CD8-positive, alpha-beta memory T cell (primary cell): ENCODE measurements at places on chromosomes 3 and 15. TPM values are rescaled to one million over a fixed set of nuclear protein-coding genes. Genes with fewer than 3 reads are reported as not detected.

Gene IMPG2
- not detected for polyA plus RNA-seq

- no peaks in the 10 kb centered on the region for H3K27me3 ChIP-seq
- H3K36me3 ChIP-seq: no peaks in the 10 kb centered on the region
- no peak overlapping the region for H3K27ac ChIP-seq
Measured at GRCh38 chr3:105304487-105304886, 62.2 kb upstream of the ALCAM start.

- peaks cover 8% of the 10 kb centered on the region for H3K27me3 ChIP-seq
- H3K27ac ChIP-seq: no peak overlapping the region
- DNase-seq: no peak
- no peaks in the 10 kb centered on the region for H3K4me1 ChIP-seq
Measured at GRCh38 chr3:122023335-122023910, 1.4 kb upstream of the ILDR1 start.

- no peak for DNase-seq
- H3K4me1 ChIP-seq: peaks cover 14% of the 10 kb centered on the region
- no peaks in the 10 kb centered on the region for H3K36me3 ChIP-seq
- H3K4me3 ChIP-seq: no peak overlapping the region
- H3K27me3 ChIP-seq: peaks cover 5% of the 10 kb centered on the region
Measured at GRCh38 chr15:90667073-90667754, 49.9 kb upstream of the BLM start.

- no peaks in the 10 kb centered on the region for H3K36me3 ChIP-seq
- H3K4me3 ChIP-seq: no peak overlapping the region
- H3K27ac ChIP-seq: no peak overlapping the region
- DNase-seq: no peak
- H3K27me3 ChIP-seq: no peaks in the 10 kb centered on the region
- no peaks in the 10 kb centered on the region for H3K4me1 ChIP-seq
Measured at GRCh38 chr3:70096376-70097066, 97.0 kb downstream of the SAMMSON start.

Gene OR5K2
- not detected for polyA plus RNA-seq

Gene SEMA6D
- not detected for polyA plus RNA-seq

DNA sequence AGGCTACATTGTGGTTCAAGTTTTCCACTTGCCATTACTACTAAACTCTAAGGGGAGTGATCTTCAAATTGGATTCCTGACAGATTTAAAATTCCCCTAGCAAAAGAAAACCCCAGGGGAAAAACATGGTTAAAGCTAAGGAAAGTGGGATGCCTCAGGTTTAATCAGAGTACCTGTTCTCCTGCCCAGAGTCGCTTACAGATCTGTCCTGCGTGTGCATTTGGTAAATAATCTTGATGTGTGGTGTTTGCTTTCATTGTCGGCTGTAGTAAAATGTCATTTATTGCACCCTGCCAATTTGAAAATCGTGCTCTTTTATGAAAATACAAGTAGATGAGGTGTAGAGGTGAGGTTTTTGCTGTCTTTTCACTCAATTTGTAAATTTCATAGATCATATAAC, 323.4 kb downstream of the PTPRG start:
- H3K27me3 ChIP-seq: no peaks in the 10 kb centered on the region
- no peak overlapping the region for H3K4me3 ChIP-seq
- no peak overlapping the region for H3K27ac ChIP-seq

- no peaks in the 10 kb centered on the region for H3K27me3 ChIP-seq
- peak overlapping the region; percentile 95 for H3K27ac ChIP-seq
- H3K4me1 ChIP-seq: peaks cover 18% of the 10 kb centered on the region
- no peaks in the 10 kb centered on the region for H3K36me3 ChIP-seq
- DNase-seq: no peak
Measured at GRCh38 chr3:150764566-150764965, 1.6 kb upstream of the SIAH2 start.

Gene CACNA2D3
- not detected for polyA plus RNA-seq

DNA sequence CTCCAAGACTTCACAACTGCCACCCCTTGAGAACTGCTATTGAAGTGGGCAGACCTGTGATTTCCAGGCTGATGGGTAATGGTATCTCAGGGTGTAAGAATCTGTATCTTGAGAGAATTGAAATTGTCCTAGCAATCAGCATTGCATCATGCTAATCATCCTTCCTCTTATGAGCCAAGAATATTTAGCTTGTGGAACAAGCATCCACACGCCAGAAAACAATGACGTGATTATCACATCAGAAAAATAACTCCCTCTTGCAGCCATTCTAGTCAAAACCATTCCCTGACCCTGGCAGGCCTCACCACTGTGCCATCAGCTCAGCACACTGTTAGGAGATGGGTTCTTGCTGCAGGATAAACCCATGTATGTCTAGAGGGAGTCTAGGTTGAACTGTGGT, 6.7 kb downstream of the BCL2L10 start:
- no peak overlapping the region for H3K4me3 ChIP-seq
- DNase-seq: no peak
- H3K4me1 ChIP-seq: no peaks in the 10 kb centered on the region
- H3K27me3 ChIP-seq: peaks cover 15% of the 10 kb centered on the region
- no peaks in the 10 kb centered on the region for H3K36me3 ChIP-seq

GRCh38 chr15:70324001-70324974, 226.6 kb upstream of the TLE3 start:
- H3K27me3 ChIP-seq: no peaks in the 10 kb centered on the region
- no peak overlapping the region for H3K27ac ChIP-seq
- no peaks in the 10 kb centered on the region for H3K36me3 ChIP-seq
- no peaks in the 10 kb centered on the region for H3K4me1 ChIP-seq
- H3K4me3 ChIP-seq: no peak overlapping the region
- no peak for DNase-seq

Gene ABTB1
- 64.0 TPM for polyA plus RNA-seq

DNA sequence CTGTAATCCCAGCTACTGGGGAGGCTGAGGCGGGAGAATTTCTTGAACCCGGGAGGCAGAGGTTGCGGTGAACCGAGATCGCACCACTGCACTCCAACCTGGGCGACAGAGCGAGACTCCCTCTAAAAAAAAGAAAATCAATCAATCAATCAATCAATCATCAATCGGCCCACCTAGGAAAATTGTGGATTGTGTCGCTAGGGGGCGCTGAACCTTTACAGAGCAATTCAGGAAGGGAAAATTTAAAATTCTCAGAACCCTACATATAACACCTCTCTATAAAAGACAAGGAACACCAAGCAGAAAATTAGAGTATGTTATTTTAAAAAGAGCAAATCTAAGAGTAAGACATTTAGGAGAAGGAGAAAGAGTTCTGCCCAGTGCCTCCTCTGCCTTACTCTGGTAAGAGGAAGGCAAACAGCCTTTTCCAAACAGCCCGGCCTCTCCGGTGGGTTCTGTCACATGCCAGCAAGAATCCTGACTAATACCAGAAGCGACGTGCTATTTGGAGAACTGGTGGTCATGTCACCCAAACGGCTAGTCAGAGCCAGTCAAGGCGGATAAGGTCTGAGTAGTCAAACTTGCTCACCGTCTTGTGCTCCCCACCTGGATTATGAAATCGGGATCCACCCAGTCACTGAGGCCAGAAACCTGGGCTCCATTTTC, 22.3 kb upstream of the SMCO1 start:
- no peaks in the 10 kb centered on the region for H3K36me3 ChIP-seq
- DNase-seq: peak; percentile 29
- H3K27ac ChIP-seq: no peak overlapping the region
- no peak overlapping the region for H3K4me3 ChIP-seq
- H3K27me3 ChIP-seq: no peaks in the 10 kb centered on the region
